ENCODE measurements at places on chromosomes 12 and 14. TPM values are rescaled to one million over a fixed set of nuclear protein-coding genes. Genes with fewer than 3 reads are reported as not detected.

The KRT3 gene
- not detected for total RNA-seq

The PAWR gene
- 46.0 TPM for total RNA-seq

The GDF11 gene
- total RNA-seq, result 8.1 TPM

The TAS2R20 gene
- 7.5 TPM for total RNA-seq

The TRPV4 gene
- total RNA-seq, result 1.8 TPM

The CKB gene
- 28.4 TPM for total RNA-seq

The GZMB gene
- not detected for total RNA-seq

The MGST1 gene
- 58.5 TPM for total RNA-seq

The DTX1 gene
- total RNA-seq, result under 0.01 TPM

The LRP1-AS gene
- not detected for total RNA-seq

The FRMD6 gene
- 693 TPM for total RNA-seq

The SPX gene
- 0.32 TPM for total RNA-seq

The PDE3A gene
- total RNA-seq, result 32.3 TPM

The PLA2G1B gene
- total RNA-seq, result not detected

The RHEBL1 gene
- not detected for total RNA-seq

The LRTM2 gene
- not detected for total RNA-seq

The FGF6 gene
- not detected for total RNA-seq

The RPL10L gene
- total RNA-seq, result not detected

Measured in hair follicle dermal papilla cell (primary cell).